ENCODE measurements at places on chromosomes 2 and 18. TPM values are rescaled to one million over a fixed set of nuclear protein-coding genes. Genes with fewer than 3 reads are reported as not detected.

GRCh38 chr2:240604939-240605716 is 18.6 kb downstream of the CAPN10 start:
- DNase-seq, result no peak

GRCh38 chr2:223602972-223603371 is 811 bp upstream of the SCG2 start:
- no peak for DNase-seq

- DNase-seq, result no peak
Measured at GRCh38 chr18:35236571-35237363, 4.1 kb upstream of the ZNF397 start.

Gene BARD1
- total RNA-seq, result 9.2 TPM

Gene TRIM43
- total RNA-seq, result 6.3 TPM

Gene KRTCAP3
- not detected for total RNA-seq

Gene C2orf66
- not detected for total RNA-seq

DNA sequence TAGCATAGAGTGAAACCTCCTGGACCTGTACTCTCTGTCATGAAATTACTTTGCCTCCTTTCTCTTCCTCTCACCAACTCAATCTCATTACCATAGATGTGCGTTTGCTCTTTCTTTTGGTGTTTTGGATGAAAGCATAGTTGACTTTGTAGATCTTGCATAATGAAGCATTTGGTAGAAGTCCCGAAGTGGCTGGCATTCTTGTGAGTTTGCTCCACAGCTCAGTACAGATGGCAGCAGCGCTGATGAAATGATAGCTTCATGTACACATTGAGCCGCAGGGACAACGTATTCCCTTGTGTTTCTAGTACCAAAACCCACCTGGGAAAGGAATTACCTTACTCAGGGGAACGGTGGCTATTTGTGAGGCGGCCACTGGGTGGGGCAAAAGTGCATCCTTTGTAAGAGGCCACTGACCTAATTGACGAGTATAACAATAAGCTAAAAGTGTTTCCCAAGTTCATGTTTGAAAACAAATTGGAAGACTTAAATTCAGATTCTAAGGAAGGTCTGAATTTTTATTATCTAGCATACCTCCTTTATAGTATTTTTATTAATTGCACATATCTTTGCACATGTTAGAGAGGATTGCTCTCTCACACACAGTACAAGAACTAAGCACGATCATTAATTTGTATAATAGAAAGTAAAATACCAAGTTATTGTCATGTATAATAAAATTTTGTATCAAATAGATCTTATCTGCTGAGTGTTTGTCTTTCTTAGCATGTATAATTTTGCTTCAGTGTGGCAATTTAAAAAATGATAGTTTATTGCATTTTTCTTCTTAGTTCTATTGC is 25.4 kb upstream of the CDH7 start:
- peak; percentile 87 for DNase-seq

DNA sequence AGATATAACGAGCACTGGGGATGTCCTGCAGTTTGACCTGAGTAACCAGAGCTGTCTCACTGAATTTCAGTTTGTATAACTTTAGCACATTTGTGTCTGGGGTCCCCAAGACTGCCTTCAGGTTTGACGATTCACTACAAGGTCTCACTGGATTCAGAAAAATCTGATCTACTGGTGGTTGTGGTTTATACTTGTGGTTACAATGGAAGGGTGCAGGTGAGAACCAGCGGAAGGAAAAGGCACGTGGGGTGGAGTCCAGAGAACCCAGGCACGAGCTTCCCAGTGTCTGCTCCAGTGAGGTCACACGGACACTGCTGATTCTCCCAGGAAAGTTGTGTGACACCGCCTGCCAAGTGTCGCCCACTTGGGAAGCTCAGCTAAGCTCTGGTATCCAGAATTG is 126.0 kb downstream of the ZNF236 start:
- no peak for DNase-seq

GRCh38 chr2:202129841-202130240 is 56.8 kb downstream of the KIAA2012 start:
- no peak for DNase-seq

Gene DSG2
- total RNA-seq, result not detected

Gene KLHL14
- not detected for total RNA-seq

Gene FTCDNL1
- not detected for total RNA-seq

Gene DHRS9
- total RNA-seq, result not detected

Gene ST6GAL2
- total RNA-seq, result not detected

GRCh38 chr2:85796341-85797262 is 42.8 kb downstream of the ATOH8 start:
- DNase-seq, result peak; percentile 41

- peak; percentile 79 for DNase-seq
Measured at GRCh38 chr18:79246309-79247108, 149.2 kb upstream of the NFATC1 start.

Gene CWC22
- total RNA-seq, result 13.2 TPM

GRCh38 chr18:62741118-62741566 is 25.8 kb downstream of the PHLPP1 start:
- no peak for DNase-seq

- no peak for DNase-seq
Measured at GRCh38 chr2:8628866-8629209, 53.0 kb upstream of the ID2 start.
